ENCODE measurements at places on chromosomes 2 and 18.

GRCh38 chr18:36460854-36461253 is 163.3 kb downstream of the FHOD3 start:
- no peak for DNase-seq

GRCh38 chr2:10225291-10226037 is 77.2 kb upstream of the HPCAL1 start:
- DNase-seq: no peak

GRCh38 chr2:2719015-2719414 is 387.9 kb upstream of the MYT1L start:
- no peak for DNase-seq

- DNase-seq: peak; percentile 33
Measured at GRCh38 chr2:9897331-9897737, 54.1 kb downstream of the TAF1B start.

- DNase-seq: no peak
Measured at GRCh38 chr18:9233771-9234440, 97.3 kb downstream of the ANKRD12 start.

- peak; percentile 41 for DNase-seq
Measured at GRCh38 chr2:195659114-195659513, 2.1 kb downstream of the SLC39A10 start.

DNA sequence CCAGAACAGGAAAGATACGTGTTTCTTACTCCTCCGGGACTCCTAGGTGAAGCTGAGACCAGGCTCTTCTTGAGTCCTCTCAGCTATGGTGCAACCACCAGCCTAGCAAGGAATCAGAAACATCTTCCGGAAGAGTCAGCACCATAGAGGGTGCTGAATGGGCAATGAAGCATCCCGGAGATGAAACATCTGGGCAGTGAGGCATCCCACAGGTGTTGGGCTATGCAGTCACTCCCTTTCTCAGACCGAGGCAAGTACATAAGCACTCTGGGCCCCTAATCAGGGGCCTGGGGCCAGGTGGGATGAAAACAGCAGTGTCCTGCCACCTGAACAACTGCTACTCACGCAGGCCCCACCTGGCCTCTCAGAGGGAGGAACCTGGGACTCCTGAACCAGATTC is 1.4 kb upstream of the CAPN10 start:
- no peak for DNase-seq

DNA sequence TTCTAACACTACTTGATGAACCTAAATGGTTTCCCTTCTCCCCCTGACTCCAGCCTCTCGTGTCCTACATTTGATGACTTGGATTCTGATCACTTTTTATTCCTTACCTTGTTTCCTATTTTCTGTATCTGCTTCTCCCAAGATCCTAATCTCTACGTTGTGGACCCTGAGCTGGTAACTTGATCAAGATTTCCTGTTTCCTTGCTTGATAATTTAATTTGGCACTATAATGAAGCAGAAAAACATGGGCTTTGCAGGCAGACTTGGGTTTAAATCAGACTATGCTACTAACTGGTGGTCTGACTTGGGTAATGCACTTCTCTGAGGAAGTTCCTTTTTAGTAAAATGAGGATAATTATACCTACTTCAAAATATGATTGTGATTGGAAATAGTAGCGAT is 11.7 kb upstream of the FBXO11 start:
- no peak for DNase-seq

GRCh38 chr2:233209117-233209532 is 42.3 kb upstream of the ATG16L1 start:
- DNase-seq: no peak

DNA sequence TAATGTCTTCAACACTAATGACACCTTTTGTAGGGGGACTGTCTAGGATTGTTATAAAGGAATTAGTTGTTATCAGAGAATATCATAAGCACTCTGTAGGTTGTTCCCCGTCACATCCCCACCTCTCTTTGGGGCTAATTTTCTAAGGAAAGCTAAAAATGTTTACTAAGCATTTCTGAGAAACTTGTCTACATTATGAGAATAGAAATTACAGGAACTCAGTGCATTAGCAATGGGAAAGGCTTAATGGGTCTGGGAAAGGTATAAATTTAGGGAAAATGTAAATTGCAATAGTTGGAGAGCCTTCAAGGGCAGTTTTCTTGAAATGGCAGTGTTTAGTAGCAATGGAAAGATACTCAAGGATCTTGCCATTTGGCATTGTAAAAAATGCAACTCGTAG is 257.2 kb upstream of the NRP2 start:
- DNase-seq: no peak

DNA sequence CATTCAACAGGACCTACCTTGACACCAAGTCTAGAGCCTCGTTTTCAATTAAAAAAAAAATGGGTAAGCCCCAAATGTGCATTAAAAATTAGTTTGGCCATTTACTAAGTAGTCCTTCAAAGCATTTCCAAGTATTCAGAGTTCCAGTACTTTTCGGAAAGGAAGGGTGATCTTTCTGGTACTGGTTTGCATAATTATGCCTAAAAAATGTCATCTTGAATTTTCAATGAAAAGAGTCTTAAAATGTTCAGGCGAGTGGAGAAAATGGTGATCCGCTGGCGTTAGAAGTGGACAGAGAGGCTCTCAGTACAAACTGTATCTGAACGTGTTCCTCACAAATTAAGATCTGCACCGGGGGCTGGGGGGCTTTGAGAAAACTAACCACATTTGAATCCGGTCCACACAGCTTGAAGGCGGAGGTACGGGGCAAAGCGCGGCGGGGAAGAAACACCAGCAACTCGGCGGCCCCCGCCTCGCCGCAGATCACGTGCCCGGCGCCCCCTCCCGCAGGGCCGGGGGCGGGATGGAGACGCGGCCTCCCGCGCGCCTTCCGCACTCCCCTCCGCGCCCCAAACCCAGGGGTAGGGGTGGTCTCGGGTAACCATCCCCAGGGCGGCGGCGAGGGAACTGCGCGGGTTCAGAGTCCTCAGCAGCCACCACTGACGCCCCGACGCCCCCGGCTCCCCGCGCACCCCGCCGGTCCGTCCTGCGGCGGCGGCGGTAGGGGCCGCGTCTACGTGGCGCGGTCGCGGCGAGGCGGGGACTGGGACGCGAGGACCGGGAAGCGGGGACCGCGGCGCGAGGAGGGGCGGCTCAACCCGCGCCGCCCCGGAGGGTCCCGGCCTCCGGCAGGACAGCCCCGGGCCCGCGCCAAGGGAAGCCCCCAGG is 564 bp downstream of the LPIN2 start:
- DNase-seq: peak; percentile 89

DNA sequence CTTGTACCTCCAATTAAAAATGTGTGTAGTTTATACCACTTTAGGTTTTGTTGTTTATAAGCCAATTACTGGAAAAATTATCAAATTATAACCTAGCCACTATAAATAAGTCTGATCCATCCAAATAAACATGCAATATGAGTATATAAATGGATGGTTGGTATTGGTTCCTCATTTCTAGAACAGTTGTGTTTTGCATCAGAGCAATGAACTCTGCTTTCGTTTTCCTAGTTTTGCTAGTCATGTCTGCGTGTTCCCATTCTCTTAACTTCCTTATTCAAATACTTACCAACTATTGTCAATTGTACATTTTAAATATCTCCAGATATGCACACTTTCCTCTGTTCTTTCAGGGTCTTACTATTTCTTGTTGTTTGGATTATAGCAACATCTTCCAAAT is 641.7 kb downstream of the NR4A2 start:
- DNase-seq: no peak

DNA sequence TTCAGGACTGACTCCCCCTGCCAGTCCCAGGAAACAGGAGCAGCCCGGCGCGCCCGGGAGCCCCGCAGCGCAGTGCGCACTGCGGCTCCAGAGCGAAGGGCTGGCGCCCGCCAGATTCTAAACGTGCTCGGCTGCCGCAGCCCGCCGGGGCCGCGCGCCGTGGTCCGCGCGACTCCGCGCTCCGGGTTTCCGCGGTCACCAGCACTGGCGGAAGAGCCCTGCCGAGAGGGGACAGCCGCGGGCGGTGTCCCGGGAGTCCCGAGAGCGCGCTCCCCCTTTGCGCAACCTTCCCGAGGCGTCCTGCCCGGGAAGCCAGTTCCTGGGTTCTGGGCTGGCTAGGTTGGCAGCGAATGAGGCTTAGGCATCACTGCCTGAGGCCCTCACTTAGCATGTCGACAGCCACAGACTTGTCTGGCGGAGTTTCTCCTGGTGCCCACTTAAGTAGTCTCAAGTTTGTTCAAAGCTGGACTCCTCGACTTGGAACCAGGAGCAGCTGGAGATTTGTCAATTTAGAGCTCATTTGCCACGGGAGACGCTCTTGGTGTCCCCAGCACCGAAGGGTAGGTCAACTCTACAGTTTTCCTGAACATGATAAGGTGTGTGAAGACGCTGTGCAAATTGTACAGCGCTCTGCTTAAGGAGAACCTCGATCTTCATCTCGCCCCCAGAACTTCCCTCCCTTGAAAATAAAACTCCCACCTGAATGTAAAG is 1.5 kb upstream of the VSNL1 start:
- no peak for DNase-seq

DNA sequence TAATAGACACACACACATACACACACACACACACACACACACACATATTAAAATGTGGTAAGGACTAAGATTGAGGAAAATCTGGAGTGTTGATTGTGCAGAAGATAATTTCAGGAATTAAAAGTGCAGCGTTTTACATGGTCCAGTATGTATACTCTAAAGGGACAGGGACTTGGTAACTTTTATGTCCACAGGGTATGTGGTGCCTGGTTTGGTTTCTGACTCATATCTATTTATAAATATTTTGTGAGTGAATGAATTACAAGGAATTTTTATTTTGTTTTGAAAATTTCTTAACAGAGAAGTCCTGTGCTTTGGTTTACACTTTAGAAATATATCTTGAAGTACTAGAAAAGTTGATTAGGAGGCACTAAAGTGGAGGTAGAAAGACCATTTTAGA is 287.7 kb upstream of the NXPH2 start:
- no peak for DNase-seq

DNA sequence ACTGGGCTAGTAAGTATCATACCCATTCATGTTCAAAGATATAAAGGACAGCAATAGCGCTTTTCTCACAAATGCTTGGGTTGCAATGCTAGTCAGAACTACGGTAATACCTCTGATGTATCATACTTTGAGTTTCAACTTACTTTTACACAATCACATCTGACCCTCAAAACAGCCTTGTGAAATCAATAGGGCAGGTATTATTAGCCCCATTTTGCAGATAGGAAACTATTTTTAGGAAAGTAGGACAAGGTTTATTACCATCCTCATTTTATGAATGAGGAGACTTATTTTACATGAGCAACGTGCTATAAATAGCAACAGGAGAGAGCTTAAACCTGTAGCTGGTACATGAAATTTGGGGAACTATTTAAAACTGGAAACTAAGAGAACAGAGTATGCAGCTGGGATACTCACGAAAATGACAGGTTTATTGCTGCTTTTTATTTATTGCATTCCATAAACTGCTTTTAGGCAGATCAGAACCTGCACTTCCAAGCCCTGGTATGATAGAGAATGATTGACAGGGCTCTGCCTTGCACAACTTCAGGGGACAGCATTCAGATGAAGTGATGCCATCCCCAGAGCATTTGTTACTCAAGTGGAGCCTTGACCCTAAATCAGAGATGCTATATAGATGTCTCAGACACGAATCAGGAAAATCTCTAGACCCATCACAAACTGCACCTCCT is 42.4 kb upstream of the PPM1B start:
- DNase-seq: no peak

- no peak for DNase-seq
Measured at GRCh38 chr2:203470371-203470770, 64.7 kb downstream of the RAPH1 start.

GRCh38 chr2:128277961-128278681 is 40.5 kb downstream of the HS6ST1 start:
- no peak for DNase-seq
